NCI-H1105 (cell line): ENCODE measurements at places on chromosomes 7 and 10.

DNA sequence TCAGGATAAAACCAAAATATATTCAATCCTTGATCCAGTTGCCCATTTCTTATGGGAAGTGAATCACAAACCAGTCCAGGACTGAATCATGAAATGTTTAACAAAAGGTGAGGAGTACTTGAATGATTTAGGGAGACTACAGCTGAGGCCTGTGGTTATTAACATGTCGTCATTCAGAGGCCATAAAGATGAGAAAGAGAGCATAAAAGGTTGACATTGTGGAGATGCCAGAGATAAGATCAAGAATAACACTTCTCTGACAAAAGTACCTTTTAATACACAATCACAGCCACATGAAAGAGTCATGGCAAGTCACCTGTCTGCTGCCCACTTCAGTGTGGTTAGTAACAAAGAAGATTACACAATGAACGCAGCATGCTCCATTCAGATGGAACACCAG lies 1195.7 kb upstream of the SORCS1 start:
- DNase-seq = no peak

- DNase-seq = no peak
These were observed 111.2 kb downstream of the LSM5 start for GRCh38 chr7:32378988-32379387.

- no peak for DNase-seq
These were observed 3.2 kb upstream of the EPC1 start for GRCh38 chr10:32349968-32350738.

DNA sequence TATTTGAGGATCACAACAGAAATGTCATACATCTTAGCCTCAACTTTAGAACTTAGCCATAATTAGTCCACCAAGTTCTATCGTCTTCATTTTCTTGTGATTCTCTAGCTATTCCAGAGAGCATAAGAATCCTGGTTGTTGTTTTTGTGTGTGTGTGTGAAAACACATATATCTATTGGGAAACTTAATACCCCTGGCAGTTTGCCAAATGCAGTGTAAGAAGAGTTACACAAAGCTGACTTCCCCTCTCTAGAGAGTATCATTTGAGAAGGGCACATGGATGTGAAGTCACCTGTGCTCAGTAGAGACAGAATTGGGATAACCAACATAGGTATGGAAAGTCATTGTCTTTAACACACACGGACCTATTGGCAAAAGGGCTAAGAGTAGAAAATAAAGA lies 19.3 kb downstream of the FOXI2 start:
- no peak for DNase-seq

- no peak for DNase-seq
These were observed 98.2 kb downstream of the MDFIC start for GRCh38 chr7:115019882-115020605.

- no peak for DNase-seq
These were observed 51.3 kb downstream of the TSPAN15 start for GRCh38 chr10:69502589-69502988.

GRCh38 chr7:3120513-3120912 lies 76.8 kb upstream of the CARD11 start:
- no peak for DNase-seq
